HCEC 1CT (cell line): ENCODE measurements at places on chromosomes 3 and 15.
A peak's percentile ranks its signal among the peaks of the same experiment; 100 is the strongest.

- peak; percentile 25 for DNase-seq
These were observed 704.8 kb upstream of the CFAP20DC start for GRCh38 chr3:59754456-59755129.

GRCh38 chr3:71763426-71763825 is 9.8 kb downstream of the GPR27 start:
- no peak for DNase-seq

GRCh38 chr3:158101335-158102241 is 4.6 kb downstream of the SHOX2 start:
- DNase-seq, result no peak

- DNase-seq, result no peak
These were observed 29.7 kb downstream of the OR4F15 start for GRCh38 chr15:101841656-101842055.

DNA sequence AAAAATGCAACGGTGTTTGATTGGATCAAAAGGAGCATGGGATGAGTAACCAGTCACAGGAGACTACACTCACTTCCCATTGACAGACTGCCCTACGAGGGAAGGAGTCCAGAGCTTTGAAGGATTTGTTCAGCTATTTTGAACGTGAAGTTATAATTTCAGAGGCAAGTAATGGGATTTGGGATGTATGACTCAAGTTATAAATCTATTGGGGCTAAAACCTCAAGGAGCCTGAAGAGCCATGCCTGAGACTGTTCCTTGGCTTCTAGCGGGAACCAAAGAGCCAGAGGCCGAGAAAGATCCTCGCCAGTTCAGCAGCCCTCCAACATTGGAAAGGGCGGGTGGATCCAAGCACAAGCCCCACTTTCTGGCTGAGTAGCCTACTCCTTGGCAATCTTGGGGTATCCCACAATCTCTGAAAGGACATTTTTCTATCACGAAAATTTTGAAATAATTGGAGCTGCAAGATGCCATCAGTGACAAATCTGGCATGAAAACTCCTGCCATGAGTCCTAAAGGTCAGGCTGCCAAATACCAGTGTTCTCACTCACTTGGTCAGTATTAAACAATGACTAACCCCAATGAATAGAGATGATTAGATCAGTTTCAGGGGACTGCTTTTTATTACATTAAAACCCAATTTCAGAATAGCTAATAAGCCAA is 48.6 kb upstream of the SLCO2A1 start:
- DNase-seq, result peak; percentile 73

GRCh38 chr3:153070511-153070868 is 91.5 kb upstream of the RAP2B start:
- DNase-seq, result no peak

DNA sequence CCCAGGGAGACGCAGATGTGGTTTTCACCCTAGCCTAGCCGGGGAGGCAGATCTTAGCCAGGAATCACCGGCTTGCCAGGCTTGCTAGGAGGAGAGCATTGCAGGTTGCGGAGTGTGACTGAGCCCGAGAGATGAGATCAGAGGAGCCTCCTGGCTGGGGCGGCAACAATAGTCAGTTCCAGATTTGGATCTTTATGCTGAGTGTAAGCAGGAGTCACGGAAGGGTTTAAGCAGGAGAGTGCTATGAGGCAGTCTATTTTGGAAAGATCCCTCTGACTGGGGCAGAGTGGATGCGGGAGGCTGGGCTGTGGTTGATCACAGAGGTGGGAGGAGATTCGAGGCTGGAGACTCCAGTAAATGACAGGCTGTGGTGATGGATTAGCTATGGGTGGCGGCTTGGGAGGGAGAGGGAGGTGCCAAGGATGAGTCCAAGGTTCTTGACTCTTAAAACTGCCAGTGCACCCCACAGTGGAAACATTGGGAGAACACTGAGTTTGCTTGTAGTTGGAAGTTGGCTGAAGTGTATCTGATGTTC is 10.4 kb upstream of the BAHD1 start:
- no peak for DNase-seq

DNA sequence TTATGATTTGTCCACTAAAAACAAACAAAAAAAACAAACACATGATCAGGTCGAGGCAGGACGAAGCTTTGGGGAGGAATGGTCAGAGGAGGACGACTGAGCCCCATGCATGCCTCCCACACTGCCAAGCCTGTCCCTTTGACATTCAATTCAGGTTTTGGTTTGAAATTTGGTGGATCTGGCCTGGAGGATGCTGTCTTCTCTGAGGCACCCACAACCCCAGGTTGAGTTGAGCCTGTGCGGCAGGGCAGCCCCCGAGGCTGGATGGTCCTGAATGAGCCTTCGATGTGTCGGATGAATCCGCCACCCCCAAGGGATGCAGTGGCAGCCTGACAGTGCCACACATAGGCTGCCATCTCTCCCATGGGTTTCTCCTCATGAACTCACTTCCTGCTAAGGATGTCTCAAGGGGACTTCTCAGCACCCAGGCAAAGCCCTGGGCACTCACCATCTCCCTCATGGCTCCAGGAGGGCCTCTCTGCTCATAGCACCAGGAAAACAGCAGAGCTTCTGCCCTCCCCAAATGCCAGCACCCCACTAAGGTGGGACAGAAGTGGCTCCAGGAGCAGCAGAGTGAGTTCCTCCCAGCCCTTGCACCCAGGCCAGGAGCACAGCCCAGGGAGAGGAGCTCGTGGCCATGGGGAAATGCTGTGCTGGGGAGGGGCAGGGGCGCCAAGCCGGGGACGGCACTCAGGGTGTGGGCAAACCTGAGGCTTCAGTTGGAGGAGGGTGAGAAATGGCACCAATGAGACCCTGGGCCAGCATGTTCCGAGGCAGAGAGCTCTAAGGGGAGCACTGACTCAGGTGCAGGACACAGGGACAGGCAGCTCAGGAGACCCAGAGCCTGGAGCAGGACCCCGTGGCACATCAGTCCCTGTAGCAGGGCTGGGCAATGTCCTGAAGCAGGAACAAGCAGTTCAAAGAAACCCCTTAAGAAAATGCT is 18.5 kb downstream of the PRR23E start:
- no peak for DNase-seq

DNA sequence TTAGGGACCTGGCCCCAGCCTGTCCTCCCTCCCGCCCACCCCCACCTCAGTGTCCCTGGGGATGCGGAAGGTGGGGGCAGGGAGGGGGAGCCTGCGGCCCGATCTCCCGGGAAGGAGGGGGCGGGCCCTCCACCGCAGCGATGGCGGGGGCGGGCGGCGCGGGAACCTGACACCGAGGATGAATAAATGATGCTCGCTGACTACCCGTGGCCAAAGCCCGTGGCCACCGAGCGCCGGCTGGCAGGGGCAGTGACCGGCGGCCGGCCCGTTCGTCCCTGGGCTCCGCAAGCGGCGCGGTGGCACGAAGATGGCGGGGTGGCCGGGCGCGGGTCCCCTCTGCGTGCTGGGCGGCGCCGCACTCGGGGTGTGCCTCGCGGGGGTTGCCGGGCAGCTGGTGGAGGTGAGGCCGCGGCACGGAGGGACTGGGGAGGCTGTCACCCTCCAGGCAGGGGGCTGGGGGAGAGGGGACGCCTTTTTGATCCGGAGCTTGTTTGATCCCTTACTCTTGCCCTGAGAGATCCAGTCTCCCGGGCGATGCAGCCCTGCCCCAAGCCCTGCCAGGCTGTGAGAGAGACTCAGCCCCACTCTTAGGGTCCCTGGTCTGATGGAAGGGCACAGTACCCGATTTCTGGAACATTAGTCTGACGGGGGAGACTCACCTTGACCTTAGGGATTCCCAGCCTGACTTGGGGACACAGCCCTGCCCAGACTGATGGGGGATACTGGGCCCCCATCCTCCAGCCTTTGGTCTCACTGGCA is at the start of gene TMIE:
TMIE (plus strand) TSS at position 212 of the 759 bp plus-strand sequence; CDS start at position 308, 96 bp downstream.
- DNase-seq, result no peak

GRCh38 chr15:87986776-87987175 is 269.8 kb downstream of the NTRK3 start:
- DNase-seq, result no peak

DNA sequence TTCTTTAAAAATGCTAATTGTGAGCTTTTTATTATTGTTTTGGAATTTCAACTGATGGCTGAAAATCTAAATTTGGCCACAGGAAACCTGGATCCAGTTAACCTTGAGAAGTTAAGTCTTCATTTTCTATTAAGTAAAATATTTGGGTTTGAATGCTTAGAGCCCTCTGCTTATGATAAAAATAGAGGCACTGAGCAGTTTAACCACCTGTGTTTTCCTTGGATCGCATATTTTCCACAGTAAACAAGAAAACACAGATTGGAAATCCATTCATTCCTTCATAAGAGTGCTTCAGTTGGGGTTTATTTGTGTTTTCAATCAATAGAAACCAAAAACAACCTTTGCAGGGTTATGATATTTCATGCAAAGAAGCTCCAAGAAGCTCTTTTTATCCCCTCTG is 77.2 kb upstream of the HES1 start:
- no peak for DNase-seq

DNA sequence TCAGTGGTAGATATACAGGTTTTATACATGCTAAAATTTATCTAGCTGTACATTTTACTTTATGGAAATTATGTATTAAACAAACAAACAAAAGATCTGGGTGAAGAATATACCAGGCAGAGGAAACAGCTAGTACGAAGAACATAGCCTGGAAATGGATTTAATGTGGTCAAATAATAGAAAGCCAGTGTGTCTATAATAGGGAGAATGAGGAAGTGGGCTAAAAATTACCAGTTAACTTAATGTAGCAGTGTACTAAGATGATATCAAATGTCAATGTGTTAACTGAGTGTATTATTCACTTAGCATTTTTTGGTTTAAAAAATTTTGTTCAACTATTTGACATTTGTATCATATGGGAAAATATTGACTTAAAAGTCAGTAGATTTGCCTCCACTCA is 22.8 kb upstream of the SLC15A2 start:
- DNase-seq, result no peak

DNA sequence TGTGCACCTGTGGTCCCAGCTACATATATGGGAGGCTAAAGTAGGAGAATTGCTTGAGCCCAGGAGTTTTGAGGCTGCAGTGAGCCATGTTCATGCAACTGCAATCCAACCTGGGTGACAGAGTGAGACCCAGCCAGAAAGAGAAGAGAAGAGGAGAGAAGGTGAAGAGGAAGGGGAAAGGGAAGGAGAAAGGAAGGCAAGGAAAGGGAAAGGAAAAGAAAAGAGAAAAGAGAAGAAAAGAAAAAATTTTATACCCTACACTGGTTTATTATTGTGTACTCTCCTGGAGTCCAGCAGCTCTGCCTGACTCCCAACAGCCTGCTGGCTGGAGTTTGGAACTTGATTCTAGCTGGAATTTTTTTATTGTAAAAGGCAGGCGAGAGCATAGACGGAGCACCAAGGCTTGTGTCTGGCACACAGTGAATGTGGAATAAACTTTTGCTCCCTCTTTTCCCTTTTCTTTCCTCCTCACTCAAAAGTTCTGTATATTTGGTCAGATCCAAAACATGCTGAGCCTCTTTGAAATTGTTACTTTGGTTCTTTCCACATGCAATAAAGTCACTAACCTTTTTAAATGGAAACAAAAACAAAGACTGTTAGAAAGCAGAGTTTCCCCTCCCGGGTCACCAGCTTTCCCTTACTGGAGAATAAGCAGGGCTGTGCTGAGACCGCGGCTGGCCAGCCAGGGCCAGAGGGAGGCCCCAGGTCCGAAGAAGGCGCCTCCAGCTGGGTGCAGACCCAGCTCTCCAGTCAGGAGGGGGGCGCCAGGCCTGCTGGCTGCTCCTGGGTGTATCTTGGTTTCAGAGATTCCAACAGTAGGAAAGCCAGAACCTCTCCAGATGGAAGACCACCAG is 9.9 kb downstream of the THSD4 start:
- no peak for DNase-seq

DNA sequence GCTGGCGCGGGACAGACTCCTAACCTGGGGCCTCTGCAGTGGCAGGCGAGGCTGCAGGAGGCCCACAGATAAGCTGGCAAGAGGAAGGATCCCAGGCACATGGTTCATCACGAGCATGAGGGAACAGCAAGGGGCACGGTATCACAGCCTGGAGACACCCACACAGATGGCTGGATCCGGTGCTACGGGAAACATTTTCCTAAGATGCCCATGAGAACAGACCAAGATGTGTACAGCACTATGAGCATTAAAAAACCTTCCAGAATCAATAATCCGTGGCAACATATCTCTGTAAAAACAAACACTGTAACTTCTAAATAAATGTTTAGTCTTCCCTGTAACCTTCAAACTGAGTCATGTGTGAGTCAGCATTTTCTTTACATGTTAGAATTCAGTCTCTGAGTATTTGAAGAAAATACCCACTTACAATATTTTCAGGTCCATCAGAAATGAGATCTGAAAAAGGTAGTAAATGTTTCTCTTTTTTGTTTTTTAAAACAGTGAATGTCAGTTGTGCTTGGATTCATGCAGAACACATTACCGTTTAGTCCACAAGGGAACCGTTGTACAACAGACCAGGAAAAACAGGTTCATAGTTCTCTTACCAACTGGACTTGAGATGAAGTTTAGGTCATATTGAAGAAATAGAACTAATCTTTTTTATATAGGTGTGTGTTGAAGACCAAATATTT is 75.9 kb downstream of the BOC start:
- peak; percentile 74 for DNase-seq

DNA sequence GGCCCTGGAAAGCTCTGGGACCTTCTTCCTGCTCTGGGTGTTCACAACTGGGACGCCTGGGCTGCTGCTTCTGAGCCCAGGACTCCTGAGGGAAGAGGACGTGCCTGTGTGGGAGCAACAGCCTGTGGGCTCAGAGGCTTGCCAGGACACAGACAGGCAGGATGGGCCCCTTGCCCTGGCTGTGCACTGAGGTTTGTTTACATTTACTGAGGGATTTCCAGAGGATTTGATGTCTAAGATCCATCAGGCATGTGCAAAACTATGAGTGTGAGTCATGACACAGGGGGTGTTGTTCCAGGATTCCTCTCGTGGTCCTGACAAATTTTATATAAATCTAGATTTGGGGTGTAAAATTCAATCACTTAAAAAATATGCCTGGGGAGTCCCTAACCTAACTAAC is 10.6 kb downstream of the CCR9 start:
- peak; percentile 62 for DNase-seq

- no peak for DNase-seq
These were observed 252.9 kb downstream of the EBLN2 start for GRCh38 chr3:73314151-73314951.

GRCh38 chr3:114973536-114973935 is 173.6 kb downstream of the ZBTB20 start:
- no peak for DNase-seq

DNA sequence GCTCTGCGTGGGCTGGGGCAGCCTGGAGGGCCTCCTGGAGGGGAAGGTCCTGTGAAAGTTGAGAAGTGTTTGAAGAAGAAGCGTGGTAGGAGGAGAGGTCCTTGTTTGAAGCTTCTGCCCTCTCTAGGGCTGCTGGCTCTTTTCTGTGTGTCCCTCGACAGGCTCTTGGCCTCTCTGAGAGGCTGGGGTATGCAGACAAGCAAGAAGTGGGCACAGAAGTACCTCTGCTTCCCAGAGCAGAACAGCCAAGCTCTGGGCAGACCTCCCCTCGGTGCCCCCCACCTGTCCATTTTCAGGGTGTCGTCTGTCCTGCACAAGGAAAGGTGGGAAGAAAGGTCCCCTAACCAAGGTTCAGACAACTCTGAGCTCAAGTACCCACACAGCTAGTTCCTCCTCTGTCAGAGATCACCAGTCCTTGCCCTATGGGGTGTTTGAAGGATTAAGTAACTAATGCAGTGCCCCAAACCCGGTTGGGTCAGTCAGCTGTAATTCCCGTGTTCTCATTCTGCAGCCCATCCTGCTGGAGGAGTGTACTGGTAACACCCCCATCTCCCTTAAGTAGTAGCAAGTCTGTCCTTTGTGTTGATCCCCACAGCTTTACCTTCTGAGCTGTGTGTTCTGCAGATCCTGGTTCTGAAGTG is 6.3 kb downstream of the CSK start:
- DNase-seq, result no peak
